ENCODE measurements at places on chromosomes 7 and 10.

- no peak for DNase-seq
These were observed 25.0 kb downstream of the CLEC2L start for GRCh38 chr7:139548302-139549028.

- no peak for DNase-seq
These were observed 109.6 kb downstream of the TMEM130 start for GRCh38 chr7:98760201-98760651.

DNA sequence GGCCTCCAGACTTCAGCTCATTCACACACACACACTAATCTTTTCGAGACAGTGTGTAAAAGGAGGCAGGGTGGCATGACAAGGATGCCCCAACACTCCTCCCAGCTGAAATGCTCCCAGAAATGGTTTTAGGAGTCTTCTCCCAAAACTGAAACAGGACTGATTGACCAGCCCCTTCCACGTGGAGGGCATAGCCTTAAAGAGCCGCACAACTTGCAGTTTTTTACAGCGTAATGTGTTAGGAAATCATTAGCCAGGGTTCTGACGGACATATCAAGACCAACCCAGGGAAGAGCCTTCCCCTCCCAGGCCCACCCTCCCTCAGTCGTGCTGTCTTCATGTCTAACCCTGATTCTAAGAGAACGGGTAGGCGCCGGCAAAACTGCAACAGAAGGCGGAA, 224.6 kb downstream of the TNS3 start:
- DNase-seq = no peak

- DNase-seq = no peak
These were observed 36.1 kb downstream of the MAD1L1 start for GRCh38 chr7:2196381-2197378.

GRCh38 chr10:5343561-5343960, 21.2 kb upstream of the UCN3 start:
- DNase-seq = no peak
